ENCODE measurements at places on chromosomes 7 and 10.

DNA sequence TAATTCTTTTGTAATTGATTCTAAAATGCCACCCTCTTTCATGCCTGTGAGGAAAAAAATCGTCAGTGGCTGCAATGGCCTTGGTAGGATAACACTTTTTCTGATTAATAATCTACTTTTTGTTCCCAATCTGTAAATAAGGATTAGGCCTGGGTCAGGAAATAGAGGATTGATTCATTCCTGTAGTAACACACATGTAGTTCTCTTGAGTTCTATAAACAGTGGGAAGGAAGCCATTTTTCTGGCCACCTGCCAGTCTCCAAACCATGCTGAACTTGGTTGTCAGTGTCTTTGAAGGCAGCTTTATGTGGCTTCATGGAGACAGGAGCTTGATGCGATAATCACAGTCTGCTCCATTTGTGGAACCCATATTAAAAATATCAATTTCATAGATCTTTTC, 169.3 kb upstream of the NFE2L3 start:
- no peak for DNase-seq

- DNase-seq, result no peak
These were observed 169.4 kb downstream of the LRMDA start for GRCh38 chr10:75600833-75601232.

DNA sequence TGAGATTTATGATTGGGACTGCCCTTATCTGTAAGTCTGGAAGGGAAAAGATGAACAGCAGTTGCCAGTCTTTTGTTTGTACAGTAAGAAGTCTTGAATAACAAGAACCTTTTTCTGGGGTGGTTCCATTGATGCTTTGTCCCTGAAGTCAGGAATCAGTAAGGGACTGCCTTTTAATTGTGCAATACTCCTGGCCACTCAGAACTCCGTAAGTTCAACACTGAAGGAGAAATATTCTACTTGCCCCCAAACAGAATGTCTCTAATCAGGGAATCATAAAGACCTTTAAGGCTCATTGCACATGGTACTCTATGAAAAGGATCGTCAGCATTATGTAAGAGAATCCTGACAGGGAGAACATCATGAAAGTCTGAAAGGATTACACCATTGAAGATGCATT, 361.4 kb downstream of the EXOC4 start:
- DNase-seq, result no peak

- DNase-seq, result no peak
These were observed 31.6 kb downstream of the ELMO1 start for GRCh38 chr7:37417107-37417474.

- DNase-seq, result no peak
These were observed 31.1 kb upstream of the PLEKHS1 start for GRCh38 chr10:113720386-113720785.

DNA sequence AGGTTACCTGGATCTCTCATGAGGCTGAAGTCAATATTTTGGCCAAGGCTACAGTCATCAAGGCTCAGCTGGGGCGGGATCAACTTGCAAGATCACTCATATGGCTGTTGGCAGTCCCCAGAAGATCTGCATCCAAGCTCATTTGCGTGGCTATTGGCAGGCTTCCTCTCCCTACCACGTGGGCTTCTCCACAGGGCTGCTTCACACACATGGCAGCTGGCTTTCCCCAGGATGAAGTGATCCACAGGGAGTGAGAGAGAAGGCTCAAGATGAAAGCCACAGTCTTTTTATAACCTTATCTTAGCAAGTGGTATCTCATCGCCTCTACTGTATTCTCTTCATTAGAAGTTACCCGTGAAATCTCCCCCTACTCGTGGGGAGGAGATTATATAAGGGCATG, 167.4 kb downstream of the TMEM26 start:
- no peak for DNase-seq

DNA sequence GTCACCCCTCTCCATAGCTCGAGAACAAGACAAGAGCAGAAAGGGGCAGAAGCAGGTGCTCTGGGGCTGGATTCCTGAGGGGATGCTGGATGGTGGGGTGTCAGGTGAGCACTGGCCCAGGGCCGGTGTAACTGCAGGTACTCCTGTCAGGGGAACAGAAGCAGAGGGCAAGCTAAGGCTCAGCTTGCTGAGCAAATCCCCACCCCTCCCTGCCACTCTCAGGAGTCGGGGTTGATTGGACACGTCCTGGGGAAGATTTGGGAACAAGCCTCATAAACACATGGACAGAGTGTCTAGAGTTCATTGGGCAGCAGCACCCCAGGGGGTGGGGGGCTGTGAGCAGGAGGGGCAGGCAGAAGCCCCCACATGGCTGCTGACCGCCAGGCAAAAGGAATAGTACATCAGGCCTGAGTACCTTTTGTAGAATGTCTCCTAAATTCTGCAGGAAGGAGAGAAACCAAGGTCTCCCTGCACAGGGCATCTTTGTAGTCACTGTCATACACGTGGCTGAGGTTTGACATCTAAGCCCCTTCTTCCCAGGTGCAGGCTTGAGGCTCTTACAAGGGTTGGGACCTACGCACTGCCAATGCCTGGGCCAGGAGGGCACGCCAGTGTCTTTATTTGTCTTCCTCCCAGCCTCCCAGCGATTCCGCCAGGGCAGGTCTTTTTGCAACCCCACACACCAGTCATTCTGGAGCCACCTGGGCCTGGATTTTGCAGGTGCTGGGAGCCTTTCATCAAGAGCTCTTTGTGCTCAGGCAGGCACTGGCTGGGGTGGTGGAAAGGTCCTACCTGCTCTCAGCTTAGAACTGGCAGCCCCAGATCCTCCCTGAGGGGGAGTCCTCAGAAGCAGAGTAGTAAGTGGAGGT, 2.8 kb downstream of the CALML3 start:
- no peak for DNase-seq

DNA sequence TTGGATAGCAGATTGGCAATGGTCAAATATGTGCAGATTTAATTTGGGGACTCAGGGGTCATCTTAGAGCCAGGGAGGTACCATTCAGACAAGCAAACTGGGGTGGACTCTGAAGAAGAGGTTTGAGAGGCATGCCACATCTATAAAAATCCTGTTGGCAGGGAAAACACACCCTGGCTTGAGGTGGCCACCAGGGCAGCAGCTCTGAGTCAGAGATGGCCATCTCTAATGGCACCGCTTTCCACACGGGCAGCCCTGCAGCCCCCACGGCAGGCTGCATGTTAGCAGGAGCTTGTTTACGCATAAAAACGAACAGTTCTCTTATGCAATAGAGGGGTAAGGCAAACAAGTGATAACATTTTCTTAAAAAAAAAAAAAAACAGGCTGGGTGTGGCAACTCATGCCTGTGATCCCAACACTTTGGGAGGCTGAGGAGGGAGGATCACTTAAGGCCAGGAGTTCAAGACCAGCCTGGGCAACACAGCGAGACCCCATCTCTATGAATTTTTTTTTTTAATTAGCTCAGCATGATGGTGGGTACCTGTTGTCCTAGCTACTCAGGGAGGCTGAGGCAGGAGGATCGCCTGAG, 14.9 kb downstream of the DLG5 start:
- DNase-seq, result no peak

GRCh38 chr7:1646957-1647891, 22.9 kb upstream of the ELFN1 start:
- no peak for DNase-seq

GRCh38 chr7:42994096-42994495, 61.9 kb downstream of the MRPL32 start:
- no peak for DNase-seq

GRCh38 chr10:123485341-123485960, 180.7 kb upstream of the GPR26 start:
- DNase-seq, result no peak

- DNase-seq, result no peak
These were observed 106.2 kb upstream of the RET start for GRCh38 chr10:42970451-42971250.

DNA sequence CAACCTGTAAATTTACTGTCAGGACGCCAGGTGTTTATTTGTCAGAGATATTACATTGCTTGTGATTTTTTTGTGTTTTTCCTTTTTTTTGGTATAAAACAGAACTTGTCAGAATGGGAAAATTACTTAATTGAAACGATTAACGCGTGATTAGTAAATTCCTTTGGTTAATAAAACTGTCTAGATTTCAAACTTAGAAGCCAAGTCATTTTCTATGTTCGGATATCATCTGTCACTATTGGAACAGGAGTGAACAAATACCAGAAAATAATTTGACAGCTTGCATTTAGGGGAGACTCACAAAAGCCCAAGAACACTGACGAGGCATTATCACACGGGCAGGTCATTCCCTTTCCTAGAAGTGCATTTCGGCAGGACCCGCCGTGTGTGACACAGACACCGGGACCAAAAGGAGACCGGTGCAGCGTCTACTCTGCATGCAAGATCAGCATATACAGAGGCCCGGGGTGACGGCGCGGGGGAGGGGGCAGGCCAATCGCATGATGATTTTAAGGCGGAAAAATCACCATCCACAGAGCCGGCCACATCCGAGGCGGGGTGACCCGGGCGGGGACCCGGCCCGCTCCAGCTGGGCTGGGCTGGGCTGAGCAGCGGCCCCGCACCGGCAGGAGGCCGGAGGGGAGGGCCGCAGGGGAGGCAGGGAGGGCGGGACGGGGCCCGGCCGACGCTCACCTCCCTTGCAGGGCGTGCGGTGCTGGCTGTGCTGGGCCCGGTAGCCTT, 841 bp downstream of the GLUD1 start:
- peak; percentile 25 for DNase-seq

GRCh38 chr10:11448190-11448544, 163.3 kb downstream of the USP6NL start:
- DNase-seq, result no peak

DNA sequence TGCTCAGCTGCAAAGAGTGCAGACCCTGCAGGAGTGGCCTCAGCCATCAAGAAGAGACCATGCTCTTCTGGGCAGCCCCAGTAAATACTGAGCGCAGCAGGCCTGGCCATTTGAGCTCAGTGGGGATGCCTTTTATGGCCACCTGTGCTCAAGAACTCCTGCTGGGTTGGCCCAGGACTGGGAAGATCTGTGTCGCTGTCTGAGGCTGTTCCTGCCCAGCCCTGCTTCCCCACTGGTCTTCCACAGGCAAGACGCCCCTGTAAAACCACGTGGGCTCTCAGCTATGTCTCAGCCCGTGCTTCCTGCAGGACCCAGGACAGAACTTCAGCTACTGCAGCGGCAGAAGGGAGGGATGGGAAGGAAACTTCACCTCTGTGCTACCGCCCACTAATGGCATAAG, 10.5 kb upstream of the PPIF start:
- no peak for DNase-seq

- peak; percentile 94 for DNase-seq
These were observed 8.3 kb upstream of the SMKR1 start for GRCh38 chr7:129494041-129494440.

DNA sequence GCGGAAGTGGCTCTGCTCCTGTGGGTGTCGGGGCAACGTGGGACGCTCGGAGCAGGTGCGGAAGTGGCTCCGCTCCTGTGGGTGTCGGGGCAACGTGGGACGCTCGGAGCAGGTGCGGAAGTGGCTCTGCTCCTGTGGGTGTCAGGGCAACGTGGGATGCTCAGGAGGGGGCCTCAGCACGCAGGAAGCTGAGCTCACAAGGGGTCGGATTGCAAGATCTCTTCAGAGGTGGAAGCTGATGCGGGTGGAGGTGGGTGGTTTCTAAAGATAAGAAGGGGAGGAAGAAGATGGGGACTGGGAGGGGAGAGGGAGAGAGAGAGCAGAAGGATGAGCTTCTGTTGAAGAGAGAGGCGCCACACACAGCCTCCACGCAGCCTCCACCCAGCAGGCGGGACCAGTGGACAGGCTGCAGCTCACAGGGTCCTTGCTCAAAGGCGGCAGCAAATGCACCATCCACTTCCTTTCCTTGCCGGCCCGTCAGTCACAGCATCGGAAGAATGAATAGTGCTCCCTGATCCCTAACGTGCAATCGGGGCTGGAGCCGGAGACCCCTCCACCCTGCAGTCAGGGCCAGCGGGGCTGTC, 78.7 kb downstream of the PTPRN2 start:
- DNase-seq, result no peak

- DNase-seq, result no peak
These were observed 179.0 kb downstream of the PRPF18 start for GRCh38 chr10:13765641-13766341.

- no peak for DNase-seq
These were observed 428.6 kb upstream of the ADARB2 start for GRCh38 chr10:2165771-2166460.

DNA sequence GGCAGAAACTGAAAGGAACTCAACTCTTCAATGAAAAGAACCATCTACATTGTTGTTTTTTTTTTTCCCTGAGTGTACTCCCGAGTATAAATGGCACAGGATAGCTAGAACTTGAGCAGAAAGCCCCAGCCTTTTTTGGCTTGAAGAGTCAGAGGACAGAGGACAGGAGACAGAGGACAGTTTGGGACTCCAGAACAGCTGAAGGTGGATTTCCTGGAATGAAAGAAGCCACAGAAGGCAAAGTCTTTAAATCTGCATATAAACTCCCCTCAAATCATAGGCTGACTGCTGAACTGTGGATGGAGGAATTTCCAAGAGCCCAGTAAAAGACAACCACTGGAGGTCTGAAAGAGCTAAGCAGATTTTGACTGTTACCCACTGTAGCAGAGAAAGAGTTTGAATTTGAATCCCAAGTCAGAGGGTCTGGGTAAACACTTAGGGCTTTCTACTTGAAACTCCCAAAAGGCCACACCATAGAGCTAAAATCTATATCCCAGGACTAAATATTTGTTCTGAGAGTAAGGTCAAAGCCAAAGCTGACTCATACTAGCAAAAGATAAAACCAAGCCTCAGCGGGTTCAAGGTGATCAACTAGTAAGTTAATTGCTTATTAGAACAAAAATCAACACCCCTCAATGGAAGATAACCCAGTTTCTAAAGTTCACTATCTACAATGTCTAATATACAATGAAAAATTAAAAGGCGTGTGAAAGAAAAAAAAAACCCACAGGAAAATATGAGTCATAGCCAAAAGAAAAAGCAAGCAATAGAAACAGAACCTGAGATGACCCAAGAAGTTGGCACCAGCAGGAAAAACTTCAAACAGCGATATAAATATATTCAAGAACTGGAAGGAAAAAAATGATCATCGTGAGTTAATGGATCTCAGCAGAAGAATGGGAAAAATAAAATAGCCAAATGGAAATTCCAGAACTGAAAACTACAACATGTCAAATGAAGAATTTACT, 1.8 kb upstream of the OPN1SW start:
- peak; percentile 32 for DNase-seq

DNA sequence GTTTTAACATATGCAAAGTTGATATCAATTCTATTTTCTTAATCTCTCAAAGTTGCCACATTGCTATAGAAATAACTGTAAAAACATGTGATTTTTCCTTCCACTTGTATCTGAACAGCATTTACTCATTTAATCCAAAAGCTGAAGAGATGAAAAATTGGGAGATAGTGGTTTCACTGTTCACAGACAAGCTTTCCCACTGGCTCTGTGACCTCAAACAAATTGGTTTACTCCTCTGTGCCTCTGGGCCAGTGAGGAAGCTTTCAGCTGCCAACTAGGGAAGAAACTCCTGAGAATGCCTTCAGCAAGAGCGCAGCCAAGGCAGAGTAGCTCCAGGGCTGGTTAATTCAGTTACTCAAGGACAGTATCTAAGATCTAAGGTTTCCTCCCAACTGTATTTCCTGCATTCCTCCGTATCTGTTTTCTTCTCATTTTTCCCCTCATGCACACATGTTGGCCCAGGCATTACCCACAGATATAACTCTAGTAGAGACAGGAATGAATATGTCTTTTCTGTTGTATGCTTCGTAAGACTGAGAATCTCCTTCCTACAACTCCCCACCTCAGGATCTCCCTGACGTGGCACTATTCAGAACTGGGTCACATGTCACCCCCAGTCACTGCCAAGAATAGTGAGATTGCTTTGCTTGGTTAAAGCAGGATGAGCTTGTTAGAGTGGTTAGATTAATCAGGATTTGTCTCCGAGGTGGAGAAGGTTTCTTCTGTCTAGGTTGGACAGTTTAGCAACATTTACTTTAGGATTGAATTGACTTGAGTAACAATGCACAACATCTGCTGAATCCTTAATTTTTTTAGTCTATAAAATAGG, 315.7 kb downstream of the NRG3 start:
- DNase-seq, result no peak

Measured in HCEC 1CT (cell line).